ENCODE measurements at places on chromosomes 1 and 21.

DNA sequence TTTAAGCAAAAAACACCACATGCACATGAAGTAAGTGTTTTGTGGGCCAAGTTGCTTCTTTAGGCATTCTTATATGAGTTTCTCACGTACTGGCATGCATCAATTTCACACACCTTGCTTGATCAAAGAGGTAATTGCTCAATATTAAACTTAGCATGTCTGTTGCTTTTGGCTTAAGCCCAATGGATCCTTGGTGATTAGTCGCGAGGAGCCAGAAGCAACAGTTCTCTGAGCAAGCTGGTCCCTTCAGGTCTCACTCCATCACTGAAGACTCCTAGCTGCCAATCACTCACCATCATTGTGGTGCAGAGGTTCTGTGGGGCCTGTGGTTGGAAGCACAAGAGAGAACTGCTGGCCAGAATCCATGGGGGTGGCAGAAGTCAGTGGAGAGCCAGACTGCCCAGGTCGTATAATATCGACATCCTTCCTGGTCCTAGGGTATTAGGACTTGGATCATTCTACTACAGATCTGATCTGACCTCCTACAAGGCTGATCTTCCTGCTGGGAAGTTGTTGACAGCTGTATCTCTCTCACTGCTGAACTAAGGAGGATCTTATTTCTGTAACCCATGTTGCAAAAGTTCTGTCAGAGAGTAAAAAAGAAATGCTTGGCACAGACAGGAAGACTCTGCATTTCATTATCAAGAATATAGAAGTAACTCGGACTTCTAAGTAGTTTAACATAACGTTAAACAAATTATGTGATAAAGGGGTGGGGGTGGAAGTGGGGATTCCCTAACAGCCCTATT lies 140.5 kb downstream of the NTPCR start:
- no peak for DNase-seq

DNA sequence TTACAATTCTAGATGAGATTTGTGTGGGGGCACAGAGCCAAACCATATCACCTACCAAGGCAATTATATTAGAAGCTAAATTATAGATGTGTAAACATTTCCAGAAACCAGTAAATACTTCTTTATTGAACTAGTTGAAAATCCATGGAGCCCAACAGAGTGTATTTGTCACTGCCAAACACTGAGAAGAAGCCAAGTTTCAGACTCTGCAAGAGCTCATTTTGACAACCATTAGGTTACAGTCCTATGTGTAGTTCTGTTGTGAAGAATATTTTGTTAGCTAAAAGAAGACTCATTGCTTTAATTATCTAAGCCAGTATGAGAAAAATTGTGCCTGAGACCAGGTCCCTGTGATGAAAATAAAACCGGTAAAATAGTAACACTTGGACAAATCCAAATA lies 358.9 kb upstream of the SGIP1 start:
- no peak for DNase-seq

DNA sequence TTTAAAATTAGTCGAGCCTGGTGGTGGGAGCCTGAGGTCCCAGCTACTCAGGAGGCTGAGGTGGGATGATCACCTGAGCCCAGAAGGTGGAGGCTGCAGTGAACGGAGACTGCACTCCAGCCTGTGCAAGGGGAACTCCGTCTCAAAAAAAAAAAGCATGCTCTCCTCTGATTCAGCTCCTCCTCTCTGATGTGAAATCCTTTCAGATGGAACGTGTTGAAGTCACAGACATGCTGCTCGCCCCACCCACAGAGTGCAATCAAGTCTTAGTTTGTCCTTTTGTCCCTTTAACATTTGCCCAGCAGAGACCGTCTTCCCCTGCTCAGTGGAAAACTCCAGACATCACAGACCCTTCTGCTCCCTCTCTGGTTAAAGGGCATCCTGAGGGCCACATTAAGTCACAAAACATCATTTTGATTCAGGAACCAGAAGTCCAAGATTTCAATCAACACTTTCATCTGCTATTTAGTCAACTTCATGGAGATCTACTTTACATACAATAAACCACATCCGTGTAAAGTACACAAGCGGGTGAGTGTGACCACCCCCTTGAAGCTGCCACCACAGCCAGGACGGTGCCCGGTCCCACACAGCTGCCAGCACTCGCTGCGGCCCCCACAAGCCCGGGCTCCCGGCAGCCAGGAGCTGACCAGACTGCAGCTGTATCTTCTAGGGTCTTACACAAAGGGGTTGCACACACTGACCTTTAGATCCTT lies 18.9 kb upstream of the RNF223 start:
- no peak for DNase-seq

DNA sequence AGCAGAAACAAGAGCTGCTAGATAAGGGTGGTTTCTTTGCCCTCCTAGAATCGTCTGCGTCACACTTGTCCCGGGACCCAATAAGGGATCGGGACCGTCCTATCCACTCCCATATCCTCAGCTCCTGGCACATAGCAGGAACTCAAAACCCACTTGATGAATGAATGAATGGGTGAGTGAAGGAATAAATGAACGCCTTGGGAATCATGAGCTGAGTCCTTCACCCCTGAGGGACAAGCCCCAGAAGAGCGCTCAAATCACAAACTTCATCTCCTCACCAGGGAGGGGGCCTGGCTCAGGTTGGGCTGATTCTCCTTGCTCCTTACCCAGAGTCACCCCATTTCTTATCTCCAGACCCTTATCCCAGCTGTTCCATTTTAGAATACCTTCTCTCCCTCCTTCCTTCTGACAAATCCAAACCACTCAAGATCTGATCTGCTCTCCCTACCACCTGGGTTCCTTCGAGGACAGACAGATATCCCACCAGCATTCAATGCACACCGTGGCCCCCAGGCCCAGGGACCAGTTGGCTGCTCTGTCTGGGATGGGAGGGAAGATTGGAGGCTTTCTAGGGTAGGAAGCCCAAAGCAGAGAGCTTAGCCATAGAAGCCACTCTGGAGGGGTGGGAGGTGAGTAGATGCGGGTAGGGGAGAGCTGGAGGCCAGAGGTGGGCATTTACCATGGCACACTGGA lies 643 bp upstream of the MOB3C start:
- no peak for DNase-seq

- DNase-seq: no peak
These were observed 96.3 kb downstream of the ARHGEF10L start for GRCh38 chr1:17635811-17636210.

- no peak for DNase-seq
These were observed 9.9 kb upstream of the BARHL2 start for GRCh38 chr1:90726986-90727480.

GRCh38 chr1:7278827-7279765 lies 492.0 kb upstream of the VAMP3 start:
- DNase-seq: no peak

GRCh38 chr1:65904681-65905083 lies 112.0 kb downstream of the PDE4B start:
- DNase-seq: no peak

DNA sequence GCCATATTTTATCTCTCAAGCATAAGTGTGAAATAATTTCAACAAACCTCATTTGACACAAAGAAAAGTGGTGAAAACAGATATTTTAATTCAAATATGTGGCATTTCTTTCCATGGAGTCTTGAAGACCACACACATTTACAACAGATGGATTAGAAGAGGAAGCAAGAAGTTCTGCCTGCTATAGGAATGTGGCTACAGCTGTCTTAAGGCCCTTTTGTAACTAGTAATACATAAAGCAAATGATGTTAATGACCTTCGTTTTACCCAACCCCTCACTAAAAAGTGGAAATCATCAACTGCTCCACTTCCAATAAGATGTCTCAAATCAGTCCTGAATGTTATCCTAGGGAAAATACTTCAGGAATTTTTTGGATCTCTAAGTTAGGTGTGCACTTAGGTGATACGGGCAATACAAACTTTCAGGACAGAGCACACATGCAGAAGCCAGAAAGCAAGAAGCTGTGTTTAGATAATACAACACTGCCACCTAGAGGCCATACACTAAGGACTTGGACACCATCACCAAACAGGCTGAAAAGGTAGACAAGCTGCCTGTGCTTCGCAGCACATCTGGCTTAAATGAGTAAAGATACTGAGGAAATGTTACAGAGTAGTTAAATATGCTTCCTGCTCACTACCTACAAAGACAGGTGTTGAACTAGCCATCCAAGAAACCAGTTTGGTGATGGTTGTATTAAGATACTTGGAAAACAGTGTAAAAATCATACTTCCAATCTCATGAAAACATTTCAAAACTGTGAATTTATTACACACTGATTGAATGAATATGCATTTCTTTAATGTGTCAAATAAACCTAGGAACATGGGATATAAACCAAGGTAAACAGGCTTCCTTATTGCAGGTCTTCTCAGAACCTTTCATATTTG lies 24.4 kb downstream of the RRAGC start:
- no peak for DNase-seq

DNA sequence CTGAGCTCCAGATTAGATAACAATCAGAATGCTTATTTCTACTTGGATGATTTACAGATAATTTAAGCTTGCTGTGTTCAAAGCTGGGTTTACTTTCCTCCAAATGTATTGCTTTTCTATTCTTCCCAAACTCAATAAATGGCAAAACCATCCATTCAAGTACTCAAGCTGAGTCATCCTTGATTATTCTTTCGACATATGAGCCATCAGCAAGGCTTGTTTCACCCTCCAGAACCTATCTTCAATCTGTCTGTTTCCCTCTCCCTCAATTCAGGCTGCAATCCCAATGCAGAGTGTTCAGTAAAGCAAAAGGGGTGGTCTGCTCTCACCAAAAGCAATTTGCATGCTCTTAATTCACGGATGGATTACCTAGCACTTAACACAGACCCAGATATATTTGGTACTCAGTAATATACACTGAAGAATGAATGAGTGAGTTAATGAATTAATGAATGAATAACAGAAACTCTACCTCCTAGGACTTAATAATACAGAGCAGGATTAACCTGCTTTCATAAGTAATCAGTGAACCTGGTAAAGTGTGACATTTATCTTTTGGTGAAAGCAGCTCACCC lies 41.9 kb downstream of the DDR2 start:
- DNase-seq: no peak

GRCh38 chr1:68358439-68358838 lies 91.3 kb downstream of the RPE65 start:
- no peak for DNase-seq

- DNase-seq: no peak
These were observed 196.5 kb downstream of the DYRK1A start for GRCh38 chr21:37562920-37563640.

- DNase-seq: no peak
These were observed 305.9 kb downstream of the AJAP1 start for GRCh38 chr1:4960336-4960735.

DNA sequence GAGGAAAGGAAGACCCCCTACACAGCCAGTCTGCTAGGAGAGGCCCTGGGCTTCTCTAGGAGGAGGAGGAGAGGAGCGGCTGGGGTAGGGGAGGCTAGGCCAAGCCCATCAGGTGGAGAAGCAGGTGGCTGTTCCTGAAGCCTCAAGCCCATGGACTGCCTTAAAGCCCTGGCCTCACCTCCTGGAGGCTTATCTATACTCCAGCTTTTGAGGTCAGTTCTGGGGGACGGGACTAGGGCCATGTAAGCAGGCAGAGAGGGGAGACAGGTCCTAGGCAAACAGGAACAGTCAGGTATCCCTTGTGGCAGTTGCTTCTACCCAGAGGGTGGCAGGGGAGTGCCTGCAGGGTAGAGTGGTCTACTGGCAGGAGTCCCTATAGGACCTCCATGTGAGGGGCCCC lies 40.6 kb downstream of the KCNC4 start:
- no peak for DNase-seq

DNA sequence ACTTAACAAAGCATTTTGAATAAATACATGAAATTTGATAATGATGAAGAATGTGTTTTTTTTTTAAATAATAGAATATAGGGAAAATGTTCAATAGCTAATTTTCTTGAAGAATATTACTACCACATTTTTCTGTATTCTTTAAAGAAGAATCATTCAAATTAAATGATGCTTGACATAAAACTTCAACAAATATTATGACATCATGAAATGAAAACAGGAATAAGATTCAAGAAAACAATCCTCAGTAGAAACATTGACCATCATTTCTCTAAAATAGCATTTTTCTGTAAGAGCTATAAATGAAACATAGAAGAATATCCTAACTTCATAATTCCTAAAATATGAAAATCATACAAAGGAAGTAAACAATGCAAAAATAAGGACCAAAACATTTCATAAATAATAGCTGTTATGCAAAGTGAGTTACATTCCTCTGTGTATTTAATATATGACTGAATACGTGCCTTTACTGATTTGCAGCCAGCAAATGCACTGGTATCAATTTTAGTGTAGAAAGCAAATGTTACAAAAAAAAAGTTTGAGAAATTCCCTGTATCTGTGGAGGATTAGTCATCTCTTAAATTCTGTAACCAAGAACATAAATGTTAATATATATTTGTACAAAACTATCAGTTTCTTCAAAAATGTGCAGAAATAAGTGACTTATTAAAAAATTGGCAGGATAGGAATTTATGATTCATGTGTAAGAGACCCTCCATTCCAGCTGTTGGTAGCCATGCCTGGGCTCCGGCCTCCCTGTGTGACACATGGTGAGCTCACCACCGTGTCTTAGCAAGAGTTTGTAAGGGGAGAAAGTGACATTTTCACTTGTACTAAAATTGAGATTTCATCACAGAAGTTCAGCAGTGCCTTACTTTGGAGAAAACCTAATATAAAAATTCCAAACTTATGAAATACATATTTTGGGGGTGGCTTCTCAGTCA lies 15.0 kb upstream of the PTPN14 start:
- DNase-seq: no peak

GRCh38 chr1:67711855-67712212 lies 26.8 kb downstream of the GADD45A start:
- no peak for DNase-seq

GRCh38 chr1:21927533-21928237 lies 9.4 kb downstream of the HSPG2 start:
- no peak for DNase-seq

DNA sequence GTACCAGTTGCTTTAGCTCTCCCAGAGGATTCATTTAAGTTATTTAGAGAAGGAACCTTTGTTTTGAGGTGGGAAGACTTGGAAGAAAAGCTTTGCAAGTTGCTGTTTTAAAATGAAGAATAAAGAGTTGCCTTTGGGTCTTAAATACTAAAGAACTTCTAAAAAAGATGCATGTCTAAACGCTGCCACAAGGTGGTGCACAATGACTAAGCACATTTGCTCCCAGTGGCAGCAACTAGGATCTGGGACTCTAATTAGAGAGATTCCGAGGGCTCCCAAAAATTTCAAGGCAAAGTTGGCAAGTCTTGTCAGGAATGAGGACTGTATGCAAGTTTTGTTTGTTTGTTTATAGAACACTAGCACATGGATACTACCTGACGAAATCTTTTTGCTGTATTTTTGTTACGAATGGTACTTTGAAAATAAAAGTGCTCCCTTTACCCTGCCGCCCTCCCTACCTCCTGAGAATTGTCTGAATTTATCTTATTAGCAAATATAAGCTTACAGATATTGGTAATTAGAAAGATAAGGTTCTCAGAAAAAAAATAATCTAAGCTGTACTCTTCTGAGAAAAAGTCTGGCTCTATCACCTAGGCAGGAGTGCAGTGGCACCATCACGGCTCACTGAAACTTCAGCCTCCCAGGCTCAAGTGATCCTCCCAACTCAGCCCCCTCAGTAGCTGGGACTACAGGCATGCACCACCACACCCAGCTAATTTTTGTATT lies 121.8 kb downstream of the HFM1 start:
- DNase-seq: no peak

Measured in activated T-helper 1 cell treated with anti-CD3 and anti-CD28 coated beads, Interleukin-2, amount 50 U/mL, for 16 hours (primary cell).